Stimulated activated CD8-positive, alpha-beta memory T cell treated with anti-CD3 and anti-CD28 coated beads, Interleukin-4, amount 100 ng/mL, for 48 hours (primary cell): ENCODE measurements at places on chromosomes 2 and 18.

DNA sequence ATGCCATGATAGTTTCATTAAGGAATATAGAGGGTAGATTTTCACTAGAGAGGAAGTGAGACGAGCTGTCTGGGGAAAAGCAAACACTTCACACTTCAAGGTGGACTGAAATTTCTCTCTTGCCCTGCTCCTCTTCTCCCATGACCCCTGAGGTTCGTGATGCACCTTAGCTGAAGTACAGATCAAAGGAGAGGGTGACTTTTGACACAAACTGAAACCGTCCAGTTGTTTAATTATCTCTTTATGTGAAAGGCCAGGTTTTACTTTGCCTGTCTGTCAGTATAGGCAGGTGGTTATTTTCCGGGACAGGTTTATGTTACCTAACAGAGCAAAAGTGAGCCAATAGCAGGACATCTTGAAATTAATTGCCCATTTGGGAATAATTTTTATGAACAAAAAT lies 41.0 kb upstream of the FOXI3 start:
- DNase-seq: no peak

- no peak for DNase-seq
Observed at GRCh38 chr2:200373973-200374416, 67.5 kb downstream of the SPATS2L start.

DNA sequence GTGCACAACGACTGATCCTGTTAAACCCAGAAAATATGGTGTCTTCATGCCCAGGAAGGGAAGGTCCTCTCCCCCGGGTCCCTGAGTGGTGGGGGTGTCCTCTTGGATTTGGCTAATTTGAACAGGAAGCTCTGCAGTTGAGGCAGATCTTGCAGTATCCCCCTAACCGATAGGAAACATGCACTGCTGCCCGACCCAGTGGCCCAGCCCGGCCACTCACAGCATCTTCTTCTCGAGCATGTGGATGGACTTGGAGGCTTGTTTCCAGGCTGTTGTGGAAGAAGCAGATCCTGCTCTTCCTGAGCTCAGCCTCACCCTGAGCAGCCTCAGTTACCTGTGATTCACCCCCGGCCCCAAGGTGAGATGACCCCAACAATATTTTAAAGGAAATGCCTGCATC lies 46.4 kb upstream of the ASB1 start:
- DNase-seq: no peak

DNA sequence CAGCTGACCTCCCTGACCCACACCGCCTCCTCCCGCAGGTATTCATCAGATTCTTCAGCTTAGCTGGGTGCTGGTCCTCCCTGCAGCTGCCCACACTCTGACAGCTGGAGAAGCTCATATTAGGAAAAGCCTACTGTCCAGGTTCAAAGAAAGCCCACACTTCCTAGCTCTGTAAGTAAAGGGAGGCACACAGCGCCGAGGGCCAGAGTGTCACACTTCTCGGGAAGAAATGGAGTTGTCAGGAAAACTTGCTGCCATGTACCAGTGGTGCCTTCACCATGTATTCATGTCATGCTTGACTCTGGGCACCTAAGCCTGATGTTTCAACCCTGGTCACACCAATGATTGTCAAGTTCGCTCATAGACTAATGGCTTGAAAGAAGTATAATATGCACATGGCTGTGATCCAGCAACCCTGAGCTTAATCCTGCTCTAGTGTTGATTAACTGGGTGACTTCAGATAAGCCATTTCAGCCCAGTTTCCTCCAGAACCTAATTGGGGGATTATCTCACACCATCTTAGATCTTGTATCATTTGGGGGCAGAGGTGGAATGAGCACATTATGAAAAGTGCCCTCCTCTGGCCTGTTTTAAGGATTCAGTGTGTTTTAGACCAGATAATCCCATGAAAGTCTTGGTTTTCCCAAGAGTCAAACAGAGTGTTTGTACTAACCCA lies 180.3 kb upstream of the PARD3B start:
- no peak for DNase-seq

GRCh38 chr18:62334120-62334519 lies 9.0 kb downstream of the TNFRSF11A start:
- DNase-seq: no peak

DNA sequence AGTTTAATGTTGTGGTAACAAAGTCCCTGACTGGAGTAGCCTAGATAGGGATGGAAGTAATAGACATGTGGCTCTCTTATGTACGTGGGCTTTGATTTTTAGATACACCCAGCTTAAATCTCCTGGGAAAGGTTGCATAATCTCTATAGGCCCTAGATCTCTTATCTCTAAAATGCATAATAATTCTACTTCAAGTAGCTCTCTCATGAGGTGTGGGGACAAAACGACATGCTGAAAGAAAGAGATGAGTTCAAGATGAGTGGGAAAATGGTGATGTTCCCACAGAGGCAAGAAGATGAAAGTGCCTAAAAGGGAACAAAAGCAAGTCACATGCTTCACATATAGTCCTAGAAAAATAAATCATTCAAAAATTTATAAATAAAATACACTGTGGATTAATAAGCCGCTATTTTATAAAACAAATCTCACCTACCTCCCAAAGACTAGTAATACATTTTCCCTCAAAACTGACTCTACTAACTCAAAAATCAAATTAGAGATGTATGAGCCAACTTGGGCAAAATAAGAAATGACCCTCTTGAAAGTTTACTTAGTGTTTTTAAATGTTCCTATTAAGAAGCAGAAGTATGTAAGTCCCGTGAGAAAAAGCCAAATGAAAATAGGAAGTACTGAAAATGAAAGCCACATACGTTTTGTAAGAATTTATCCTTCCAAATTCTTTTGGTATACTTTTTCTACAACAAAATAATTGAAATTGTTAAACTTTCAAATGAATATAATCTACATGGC lies 148.2 kb upstream of the ITGA4 start:
- DNase-seq: no peak

GRCh38 chr2:237725661-237726060 lies 72.9 kb upstream of the RBM44 start:
- DNase-seq: no peak

- DNase-seq: no peak
Observed at GRCh38 chr2:173819852-173820251, 145.3 kb downstream of the SP3 start.

GRCh38 chr2:105934467-105934866 lies 189.8 kb downstream of the NCK2 start:
- peak; percentile 57 for DNase-seq

DNA sequence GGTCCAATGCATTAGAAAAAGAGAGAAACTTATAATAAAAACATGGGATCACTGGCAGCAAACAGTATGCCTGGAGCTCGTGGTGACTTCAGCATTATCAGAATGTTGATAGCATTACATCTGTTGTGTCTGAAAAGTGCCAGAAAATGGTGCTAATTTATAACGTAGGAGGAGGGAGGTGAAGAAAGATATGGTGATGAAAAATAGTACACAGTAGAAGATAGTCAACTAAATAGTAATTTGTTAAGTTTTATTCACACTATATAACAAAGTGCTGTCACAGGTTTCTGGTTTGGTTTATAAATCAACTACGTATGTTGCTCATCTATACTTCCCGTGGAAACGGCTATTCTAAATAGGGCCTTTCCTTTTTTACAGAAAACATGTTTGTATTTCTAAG lies 117.4 kb downstream of the LRRTM1 start:
- DNase-seq: no peak

DNA sequence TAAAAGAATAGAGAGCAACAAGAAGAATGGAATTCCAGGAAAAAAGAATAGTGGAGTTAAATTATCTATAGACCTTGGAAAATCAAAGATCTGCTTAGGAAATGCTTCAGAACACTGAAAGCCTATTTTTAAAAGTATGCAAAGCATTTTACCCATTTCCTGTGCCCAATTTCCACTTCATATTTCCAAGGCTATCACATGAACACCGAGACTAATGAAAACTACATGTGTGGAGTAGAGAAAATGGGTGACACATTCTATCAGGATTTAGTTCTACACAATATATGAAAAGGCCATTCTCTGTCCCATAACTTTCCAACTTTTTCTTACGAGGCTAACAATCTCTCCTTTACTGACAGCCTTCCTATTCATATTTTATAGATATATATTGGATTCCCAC lies 279.4 kb downstream of the CCDC178 start:
- no peak for DNase-seq

DNA sequence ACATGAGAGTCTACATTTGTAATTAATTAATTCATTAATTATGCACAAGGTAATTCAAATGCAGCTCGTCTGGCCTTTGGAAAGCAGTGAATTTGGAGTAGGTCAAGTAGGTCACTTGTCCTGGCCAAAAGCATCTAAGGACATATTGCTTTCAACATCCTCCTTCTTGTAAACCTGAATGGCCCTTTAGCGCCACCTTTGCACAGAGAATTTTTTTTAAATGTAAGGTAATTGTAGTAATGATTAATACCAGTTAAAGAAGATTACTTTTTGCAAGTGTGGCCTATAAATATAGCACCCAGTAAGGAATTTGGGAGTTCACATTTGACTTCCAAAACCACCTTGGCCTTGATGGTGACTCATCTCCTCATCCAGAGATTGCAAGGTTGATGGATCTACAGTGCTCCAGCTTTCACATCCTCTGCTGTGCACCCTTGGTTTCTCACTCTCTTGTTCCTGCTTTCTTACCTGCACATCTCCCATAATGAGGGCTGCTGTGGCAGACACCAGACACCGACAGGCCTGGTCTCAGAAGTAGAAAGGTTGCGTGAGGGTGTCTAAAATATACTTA lies 481.7 kb downstream of the TGIF1 start:
- DNase-seq: no peak

DNA sequence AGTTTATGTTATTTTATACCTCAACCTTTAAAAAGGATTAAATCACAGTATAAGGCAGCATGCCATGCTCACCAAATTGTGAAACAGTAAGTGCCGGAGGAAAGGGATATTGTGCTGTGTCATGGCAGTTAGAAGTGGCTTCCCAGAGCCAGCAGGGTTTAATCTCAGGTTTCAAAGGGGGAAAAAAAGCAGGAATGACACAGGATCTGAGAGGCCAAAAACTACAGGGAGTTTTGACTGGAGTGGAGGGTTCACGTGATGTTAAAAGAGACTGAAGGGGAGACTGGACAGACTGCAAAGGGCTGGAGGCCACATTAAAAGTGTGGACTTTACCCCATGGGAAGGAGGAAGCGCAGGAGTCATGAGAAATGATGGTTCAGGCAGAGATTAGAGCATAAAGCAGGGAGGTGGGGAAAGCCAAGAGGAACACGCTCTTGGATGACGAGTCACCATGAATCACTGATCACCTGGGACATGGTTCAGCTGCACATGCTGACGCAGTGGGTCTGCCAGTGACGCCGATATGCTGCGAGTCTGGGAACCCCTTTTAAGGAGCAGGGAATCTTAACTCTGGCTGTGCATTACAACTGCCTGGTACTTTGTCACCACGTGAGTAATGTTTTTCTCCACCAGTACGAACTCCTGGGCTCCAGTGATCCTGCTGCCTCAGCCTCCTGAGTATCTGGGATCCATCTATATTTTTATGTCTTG lies 6.1 kb downstream of the CHMP1B start:
- DNase-seq: no peak

- DNase-seq: no peak
Observed at GRCh38 chr18:9608298-9608697, 6.1 kb downstream of the PPP4R1 start.

DNA sequence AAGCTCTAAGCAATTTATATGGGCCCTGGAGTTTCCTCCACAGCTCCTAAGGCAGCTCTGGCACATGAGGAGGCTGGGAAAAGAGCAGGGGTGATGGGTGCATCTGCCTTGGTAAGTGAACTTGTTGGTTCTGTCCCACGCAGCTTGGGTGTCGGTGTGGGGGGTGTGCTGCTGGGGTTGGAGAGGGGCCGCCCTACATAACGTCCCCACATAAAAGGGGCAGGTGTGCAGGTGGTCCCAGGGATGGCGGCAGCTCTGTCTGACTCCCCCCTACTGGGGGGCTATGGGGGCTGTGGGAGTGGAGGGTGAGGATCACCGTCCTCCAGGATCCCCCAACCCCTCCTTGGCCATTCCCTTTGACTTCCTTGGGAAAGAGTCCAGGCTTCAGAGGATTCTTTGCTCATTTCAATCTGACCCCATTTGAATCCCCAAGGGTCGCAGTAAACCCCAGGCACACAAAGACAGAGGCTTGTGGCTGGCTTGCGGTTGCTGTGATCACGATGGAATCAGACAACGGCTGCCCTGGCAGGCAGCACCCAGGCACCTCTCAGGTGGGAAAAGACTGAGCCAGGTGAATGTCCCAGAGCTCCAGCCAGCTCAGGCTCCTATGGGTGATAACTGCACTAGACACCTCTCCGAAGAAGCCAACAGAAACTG lies 34.5 kb upstream of the CD8A start:
- DNase-seq: no peak

DNA sequence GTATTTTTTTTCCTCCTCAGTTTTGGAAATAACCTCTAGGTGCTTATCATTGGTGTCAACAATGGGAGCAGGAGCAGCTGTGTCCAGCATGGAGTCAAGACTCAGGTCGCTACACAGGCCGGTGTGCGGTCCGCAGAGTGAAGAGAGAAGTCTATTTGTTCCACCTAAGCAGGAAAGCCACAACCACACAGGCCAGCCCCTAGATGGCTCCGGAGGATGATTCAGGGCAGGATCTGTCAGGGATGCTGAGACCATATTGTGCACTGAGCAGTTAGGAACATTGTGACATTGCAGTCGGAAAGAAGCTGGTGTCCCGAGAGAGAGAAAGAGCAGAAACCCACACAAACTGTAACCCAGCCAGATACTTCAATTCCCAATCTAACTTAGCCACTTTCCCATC lies 136.9 kb downstream of the GAREM1 start:
- DNase-seq: no peak

DNA sequence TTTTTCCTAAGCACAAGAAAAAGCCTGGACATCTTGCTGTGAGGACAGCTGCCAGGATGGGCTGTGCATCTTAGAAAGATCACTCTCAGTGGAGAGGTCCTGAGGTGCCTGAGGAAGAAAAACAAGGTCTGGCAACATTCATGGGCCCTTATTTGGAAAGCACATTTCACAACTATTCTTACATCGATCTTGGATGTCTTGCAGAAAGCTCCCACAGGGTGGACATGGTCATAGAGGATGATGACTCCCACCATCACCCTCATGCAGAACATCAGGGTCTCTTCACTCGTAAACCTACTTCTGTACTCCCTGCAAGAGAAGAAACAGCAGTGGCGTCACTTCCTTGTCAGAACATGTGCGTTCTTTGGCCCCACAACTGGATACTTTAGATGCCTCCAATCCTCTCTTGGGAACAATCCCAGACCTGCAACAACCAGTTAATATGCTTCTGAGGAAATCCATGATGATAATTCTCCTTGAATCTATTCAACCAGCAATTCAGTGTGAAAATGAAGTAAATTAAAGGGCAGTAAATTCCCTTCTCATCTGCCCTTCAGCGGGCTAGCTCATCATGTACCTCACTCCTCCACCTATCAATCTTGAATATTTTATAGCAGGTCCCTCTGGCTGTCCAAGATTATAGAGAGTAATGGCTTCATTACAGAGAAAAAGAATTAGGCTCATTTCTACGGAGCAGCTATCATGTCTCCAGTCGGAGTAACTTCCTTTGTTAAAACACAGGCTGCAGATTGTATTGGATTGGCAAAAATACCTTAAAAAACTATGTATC lies 106.2 kb downstream of the CYRIA start:
- no peak for DNase-seq

DNA sequence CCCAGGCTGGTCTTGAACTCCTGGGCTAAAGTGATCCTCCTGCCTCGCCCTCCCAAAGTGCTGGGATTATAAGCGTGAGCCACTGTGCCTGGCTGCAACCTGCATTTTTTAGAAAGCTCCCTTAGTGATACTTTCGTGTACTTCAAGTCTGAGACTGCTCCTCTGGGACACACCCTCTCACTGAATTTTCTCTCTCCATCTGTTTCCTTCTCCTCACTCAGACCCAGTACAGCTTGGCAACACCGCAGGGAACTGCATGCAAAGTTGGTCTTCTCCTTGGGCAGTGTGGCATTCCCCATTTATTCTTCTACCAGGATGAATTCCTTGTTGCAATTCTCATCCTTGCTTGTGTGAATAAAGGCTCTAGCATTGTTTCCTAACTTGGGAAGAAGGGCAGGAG lies 175.9 kb downstream of the LPIN1 start:
- DNase-seq: no peak
